ENCODE measurements at places on chromosomes 13 and 19.

DNA sequence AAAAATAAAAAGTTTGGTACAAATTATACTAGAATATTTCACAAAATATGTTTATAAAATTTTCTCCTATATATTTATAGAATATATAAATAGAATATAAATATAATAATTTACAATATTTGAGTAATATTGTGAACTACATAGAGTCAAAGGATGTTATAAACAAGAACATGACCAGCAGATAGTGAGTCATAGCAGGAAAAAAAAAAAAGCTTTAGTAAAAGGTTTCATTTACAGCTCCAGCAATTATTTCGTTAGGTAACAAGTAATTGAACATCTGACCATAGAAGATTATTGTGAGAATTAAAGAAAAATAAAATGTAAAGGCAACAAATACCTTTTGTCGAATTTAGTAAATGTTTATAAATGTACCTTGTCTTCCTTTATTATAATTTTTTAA, 864.1 kb downstream of the PCDH17 start:
- DNase-seq: no peak

DNA sequence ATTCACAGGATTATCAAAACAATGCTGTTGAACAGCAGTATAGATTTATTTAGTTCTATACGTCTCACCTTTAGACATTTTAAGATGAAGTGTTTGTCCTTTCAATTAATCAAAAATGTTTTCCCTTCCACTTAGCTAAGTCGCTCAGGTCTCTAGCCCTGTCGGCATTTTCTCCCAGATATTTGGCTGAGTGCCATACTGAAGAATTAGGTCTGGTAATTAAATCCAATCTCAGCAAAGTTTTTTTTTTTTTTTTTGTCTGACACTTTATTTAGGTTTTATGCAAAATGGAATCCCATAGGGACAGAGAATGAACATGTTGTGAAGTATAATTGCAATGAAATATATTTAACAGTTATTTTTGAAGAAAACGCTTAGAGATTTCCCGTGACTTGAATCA, 44.1 kb downstream of the RFC3 start:
- DNase-seq: no peak

GRCh38 chr13:100526318-100527000, 62.1 kb downstream of the GGACT start:
- DNase-seq: no peak

- DNase-seq: no peak
Observed at GRCh38 chr13:53953183-53953582, 924.6 kb downstream of the OLFM4 start.

GRCh38 chr19:10736916-10737551, 19.2 kb downstream of the DNM2 start:
- DNase-seq: no peak

DNA sequence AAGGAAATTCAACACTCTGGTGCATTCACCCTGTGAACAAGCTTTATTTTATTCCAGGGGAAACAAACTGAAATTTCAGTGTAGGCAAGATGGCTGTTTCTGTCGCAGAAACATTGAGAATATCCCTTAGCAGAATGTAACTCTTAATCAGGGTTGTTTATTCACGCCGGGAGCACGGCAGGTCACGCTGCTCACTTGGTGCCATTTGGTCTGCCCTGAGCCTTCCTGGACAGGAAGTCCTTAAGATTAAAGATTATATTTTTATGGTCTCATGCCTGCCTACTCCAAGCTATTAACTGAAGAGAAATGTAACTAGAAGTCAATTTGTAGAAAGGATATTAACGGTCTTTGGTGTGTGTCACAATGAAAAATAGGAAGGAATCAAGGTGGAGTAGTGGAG, 185.3 kb upstream of the ARGLU1 start:
- no peak for DNase-seq

DNA sequence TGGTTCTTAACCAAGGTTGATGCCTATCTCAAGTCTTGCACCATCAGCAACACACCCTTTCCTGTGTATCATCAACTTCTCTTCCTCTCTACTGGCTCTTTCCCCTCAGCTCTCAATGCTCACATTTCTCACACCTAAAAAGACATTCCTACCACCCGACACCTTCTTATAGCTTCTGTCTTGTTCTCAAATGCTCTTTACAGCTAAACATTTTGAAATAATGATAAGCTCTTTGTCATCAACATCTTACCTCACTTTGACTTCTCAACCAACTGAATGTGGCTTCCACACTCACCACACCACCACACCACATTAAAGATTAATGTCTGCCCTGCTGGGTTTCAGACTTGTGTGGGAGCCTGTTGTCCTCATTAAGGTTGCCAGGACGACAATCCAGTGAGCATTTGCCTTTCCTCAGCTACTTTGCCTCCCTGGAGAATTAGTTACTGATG, 67.8 kb downstream of the RXFP2 start:
- peak; percentile 5 for DNase-seq
